Stimulated activated CD4-positive, alpha-beta T cell treated with anti-CD3 and anti-CD28 coated beads, Interleukin-12 subunit alpha, Interleukin-12 subunit beta, amount 100 ng/mL, for 24 hours (primary cell): ENCODE measurements at places on chromosomes 12 and 14.

DNA sequence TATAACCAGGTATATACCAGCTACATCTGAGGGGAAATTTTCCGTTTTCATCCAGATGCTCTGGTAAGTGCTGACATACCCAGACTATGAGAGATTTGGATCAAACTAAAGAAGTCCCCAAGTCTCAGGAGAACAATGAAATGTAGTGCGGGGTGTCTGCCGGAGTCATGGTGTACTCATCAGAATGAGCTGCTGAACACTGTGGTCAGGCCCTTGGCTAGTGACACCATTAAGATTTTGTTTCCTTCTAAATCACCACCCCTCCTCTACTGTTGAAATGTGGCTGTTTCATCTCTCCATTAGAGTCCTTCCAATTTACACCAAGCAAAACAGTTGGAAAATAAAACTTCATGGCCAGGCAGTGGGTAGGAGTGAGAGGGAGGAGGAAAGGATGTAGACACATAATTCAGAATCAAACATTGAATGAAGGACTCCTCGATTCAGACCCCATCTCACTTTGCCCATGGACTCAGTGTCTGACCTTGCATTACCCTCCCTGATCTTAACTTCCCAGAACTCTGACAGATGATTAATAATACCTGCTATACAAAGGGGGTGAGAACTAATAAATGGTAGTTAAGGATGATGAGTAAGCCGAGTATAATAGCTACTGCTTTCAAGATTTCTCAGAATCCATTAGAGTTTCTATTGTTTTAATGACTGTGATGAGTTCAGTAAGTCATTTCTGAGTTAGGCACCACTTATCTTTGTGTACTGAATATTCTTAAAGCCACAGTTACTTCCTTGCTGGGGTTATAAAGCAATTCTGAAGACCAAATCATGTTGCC lies 127.4 kb downstream of the CRADD start:
- no peak for DNase-seq

GRCh38 chr14:94364964-94365363 lies 23.4 kb downstream of the SERPINA1 start:
- DNase-seq = no peak

GRCh38 chr12:108722992-108723766 lies 8.1 kb downstream of the CORO1C start:
- no peak for DNase-seq

- no peak for DNase-seq
These were observed 13.0 kb upstream of the LBHD2 start for GRCh38 chr14:103070971-103071542.

DNA sequence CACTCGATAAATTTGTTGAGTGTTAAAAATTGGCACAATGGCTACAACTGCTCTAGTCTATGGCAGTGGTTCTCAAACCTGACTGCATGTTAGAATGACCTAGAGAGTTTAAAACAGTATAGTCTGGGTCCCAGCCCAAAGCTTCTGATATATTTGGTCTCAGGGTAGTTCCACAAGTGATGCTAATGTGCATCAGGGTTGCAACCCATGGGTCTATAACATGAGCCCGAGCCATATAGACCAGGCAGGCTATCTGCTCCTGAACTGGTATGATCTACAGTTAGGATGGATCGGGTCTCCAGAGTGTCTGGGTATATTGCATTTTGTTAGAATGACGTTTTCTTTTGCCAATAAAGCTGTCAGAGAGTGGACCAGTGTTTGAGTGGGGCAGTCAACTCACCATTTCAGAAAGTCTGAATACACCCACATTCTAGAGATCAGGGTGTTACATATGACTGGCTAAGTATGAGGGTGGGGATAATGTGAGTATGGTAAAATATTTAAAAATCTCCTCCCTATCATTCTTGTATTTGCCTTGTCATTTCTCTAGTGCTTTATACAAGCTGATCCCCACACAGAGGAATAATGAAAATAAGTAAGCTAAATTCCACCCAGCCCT lies 80.9 kb downstream of the FRMD6 start:
- DNase-seq = no peak

- no peak for DNase-seq
These were observed 41.7 kb upstream of the RIN3 start for GRCh38 chr14:92471919-92472318.

GRCh38 chr12:106987846-106988245 lies 900 bp upstream of the MTERF2 start:
- DNase-seq = no peak

- no peak for DNase-seq
These were observed 304.9 kb downstream of the ZFP36L1 start for GRCh38 chr14:68487805-68488590.

DNA sequence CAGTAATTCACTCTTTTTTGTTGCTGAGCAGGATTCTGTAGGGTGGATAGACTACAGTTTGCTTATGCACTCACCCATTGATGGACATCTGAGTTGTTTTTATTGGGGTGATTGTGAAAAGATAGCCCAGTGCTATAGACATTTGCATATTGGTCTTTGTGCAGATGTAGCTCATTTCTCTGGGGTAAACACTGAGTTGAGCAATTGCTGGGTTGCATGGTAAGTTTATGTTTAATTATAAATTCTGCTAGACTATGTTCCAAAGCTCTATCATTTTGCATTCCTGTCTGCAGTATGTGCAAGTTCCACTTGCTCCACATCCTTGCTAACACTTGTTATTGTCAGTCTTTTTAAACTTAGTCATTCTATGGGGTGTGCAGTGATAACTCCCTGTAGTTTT lies 65.4 kb upstream of the RFLNA start:
- DNase-seq = no peak

GRCh38 chr12:121784460-121784859 lies 9.0 kb downstream of the RHOF start:
- DNase-seq = no peak

GRCh38 chr14:54046250-54046649 lies 89.6 kb upstream of the BMP4 start:
- DNase-seq = no peak

GRCh38 chr14:64786296-64787149 lies 82.3 kb downstream of the PLEKHG3 start:
- DNase-seq = no peak

- DNase-seq = no peak
These were observed 141.0 kb downstream of the SLC16A7 start for GRCh38 chr12:59736786-59737185.

DNA sequence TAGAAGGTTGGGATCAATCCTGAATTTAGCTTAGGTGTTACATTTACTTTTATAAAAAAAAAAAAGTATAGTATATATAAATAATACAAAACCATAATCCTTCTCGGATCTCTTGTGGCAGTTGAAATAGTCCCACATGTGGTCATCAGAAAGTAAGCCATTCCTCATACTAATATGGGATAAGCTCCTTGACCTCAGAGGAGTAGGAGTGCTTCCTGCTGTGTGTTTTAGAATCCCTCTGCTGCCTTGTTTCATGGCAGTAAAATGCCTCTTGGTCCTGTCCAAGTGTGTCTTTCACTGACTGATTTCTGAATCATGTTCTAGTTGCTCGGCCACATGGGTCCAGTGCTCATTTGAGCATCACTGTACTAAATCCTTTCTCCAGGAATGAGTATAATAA lies 117.0 kb downstream of the NTN4 start:
- DNase-seq = no peak

DNA sequence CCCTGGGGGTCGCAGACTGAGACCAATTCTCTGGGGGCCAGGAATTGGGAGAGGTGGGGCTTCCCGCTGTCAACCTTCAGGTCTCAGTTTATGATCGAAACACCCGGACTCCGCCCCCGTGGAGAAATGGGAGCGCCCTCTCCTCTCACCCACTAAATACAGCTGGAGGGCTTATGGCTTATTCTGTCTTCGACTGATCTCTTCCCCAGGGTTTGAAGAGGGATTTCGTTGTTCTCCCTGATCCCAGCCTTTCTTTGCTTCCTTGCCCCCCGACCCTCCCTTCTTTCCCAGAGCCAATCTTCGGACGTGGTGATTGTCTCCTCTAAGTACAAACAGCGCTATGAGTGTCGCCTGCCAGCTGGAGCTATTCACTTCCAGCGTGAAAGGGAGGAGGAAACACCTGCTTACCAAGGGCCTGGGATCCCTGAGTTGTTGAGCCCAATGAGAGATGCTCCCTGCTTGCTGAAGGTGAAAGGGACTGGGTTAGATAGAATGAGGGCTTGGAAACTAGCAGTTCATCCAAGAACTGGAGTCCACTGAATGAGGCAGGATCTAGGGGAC lies 607 bp downstream of the OS9 start:
- DNase-seq = peak; percentile 7

DNA sequence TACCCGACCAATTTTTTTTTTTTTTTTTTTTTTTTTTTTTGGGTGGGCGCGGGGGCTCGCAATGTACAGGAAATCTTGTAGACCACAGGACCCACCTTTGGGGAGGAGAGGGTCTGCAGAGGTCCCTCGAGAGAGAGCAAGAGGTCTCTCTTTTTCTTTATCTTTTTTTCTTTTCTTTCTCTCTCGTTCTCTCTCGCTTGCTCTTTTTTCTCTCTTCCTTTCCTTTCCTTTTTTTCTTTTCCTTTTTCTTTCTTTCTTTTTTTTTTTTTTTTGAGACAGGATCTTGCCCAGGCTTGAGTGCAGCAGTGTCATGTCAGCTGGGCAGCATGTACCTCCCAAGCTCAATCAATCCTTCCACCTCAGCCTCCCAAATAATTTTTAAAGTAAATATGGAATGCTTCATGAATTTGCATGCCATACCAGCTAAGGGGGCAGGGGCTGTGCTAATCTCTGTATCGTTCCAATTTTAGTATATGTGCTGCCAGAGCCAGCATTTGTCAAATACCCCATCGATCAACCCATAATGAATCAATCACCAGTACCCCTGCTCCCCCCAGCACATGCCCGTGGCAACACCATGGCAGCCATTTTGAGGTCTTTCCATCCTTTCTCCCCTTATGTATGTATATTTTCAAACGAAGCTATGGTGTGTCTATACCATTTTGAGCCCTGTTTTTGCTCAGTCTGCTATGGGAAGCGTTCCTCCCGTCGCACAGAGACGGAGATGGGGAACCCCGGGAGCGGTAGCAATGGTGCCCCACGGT lies 9.3 kb downstream of the PAPLN start:
- no peak for DNase-seq

GRCh38 chr14:26775765-26776563 lies 178.1 kb upstream of the NOVA1 start:
- no peak for DNase-seq

DNA sequence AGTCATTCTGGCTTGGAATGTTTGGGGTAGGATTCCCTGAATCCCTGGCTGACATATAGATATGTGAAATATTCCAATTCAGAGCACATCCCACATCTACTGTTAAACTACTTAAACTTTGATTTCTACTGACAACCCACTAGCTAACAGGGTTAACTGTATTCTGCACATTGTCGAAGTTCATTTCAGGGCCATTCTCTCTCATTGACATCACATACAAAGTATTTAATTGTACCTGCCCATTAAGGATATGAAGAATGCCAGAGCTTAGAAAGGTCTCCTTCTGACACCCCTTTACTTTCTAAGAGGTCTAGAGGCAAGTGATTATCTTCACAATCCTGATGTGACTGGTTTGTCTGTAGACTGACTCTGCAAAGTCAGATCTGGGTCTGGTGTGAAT lies 2.8 kb upstream of the DCN start:
- no peak for DNase-seq

DNA sequence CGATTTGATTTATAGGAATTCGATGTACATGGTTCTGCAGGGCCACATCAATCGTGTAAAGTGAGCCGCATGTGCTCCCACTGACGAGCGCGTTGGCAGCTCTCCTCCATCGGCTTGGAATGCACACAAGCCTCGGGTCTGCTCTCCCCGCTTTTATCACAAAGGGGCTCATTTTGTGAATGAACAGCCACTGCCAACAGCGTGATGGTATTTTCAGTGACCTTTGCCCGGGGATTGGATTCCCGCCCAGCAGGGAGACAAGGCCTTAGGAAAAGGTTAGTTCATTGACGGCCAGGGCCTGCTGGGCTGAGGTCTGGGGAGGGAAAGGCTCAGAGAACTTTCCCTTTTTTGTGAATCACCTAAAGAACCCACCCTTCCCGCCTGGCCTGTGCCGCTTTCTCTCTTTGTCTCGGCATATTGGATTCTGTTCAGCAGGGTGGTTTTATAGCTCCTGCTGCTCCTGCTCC lies 232.1 kb downstream of the MSRB3 start:
- no peak for DNase-seq

GRCh38 chr12:388541-389141 lies 479 bp downstream of the KDM5A start:
- DNase-seq = peak; percentile 9

GRCh38 chr14:99756796-99757195 lies 36.4 kb upstream of the EML1 start:
- DNase-seq = no peak

DNA sequence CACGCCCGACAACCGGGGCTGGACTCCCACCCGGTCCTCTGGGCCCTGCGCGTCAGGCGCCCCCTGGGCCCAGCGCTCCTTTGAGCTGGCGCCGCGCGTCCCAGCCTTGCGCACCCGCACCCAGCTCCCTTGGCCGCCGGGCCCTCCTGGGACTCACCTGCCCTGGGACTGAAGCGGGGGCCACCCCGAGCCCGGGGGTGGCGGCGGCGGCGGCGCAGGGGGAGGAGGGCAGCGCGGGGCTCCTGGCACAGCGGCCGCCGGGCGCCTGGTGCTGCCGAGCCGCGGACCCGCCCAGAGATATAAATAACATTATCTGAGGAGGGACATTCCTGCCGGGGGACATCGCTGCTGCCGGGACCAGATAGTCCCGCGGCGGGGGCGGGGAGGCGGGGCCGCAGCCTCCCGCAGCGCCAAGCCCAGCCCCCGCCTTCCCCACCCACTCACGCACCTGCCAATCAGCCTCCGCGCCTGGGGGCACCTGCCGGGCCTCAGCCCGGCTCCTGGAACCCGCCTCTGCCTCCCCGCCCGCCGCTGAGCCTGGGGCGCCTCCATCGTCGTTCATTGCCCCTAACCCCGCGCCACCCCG lies at the start of gene SPTB:
TSS of gene SPTB (minus strand) at position 273 of the 586 bp plus-strand sequence. CDS start 56,813 bp downstream, outside the sequence.
- DNase-seq = peak; percentile 43

DNA sequence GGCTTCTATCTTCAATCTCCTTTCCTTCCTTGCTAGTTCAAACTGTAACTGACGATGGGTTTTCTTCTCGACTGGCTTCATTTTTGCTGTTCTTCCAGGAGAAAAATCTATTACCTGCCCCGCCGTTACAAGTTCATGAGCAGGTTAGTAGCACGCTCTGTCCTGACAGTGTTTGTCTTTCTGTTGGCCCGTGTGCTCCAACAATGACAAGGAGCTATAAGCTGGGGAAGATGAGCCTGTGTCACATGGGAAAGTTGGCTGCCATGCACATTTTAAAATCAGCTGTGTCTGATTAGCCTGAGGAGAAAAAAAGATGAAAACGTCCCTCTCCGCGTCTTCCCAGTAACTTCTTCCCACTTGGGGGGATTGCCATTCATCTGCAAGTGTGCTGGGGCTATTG lies 180.2 kb downstream of the ANO4 start:
- DNase-seq = no peak
